ENCODE measurements at places on chromosomes 4 and X.

DNA sequence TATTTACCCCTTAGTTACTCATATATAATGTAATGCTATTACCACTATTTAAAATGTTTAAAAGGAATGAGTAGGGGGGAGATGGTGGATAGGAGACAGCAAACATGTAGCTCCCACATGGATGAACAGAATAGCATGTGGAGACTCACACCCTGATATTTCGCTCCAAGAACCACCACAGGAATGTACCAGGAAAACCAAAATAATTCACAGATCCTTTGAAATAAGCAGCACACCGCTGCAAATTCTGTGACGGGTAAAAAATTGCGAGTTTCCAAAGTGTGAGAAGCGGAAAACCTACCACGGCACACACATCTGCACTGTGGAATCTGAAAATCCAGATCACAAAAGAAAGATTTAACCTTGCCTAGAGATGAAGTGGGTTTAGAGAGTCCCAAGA, 428.2 kb downstream of the TLL1 start:
- DNase-seq: no peak

DNA sequence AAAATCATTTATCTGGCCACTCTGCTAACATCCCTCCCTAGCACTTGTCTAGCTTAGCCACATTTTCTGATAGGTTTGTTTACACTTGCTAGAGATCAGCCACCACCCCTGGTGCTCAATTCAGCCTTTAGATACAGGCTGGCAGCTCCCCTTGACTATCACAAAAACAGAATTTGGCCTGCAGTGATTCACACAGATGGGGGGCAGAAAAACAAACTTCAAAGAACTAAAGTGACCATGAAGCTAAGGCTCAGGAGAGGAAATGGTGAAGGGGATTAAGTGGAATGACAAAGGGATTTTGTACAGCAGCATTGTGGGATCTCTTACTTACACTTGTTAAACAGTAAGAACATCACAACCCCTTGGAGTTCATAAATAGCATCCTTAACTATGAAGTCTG, 1718.0 kb upstream of the PCDH7 start:
- DNase-seq: no peak

GRCh38 chr4:1406394-1406980, at the start of gene NKX1-1:
Gene NKX1-1 (minus strand): TSS chr4:1406442. CDS start chr4:1406442, 0 bp downstream.
- DNase-seq: no peak

DNA sequence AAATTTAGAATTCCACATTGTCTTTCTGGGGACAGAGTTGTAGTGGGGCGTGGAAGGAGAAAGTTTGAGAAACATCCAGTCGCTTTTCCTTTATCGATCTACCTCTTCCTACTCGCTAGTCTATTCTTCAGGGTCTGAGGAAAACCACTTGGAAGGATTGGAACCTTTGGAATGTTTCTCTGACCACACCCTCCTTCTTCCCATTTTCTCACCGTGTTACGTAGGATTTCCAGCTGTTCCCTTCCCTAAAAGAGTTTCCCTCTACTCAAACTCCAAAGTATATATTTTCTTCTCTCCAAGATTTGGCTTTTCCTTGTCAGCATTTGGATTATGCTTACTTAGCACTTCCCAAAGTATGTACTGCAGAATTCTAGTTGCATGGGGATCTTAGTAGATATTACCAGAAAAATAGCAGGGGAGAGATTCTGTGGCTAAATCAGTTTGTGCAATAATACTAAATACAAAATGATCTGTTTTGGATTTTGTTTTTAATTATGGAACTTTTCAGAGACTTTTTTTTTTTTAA, 4.9 kb downstream of the ENPEP start:
- DNase-seq: no peak

- DNase-seq: peak; percentile 92
Observed at GRCh38 chr4:1683736-1684505, at the start of gene FAM53A. Gene FAM53A (minus strand): TSS chr4:1684313. CDS start chr4:1668741, 15,572 bp downstream.

- no peak for DNase-seq
Observed at GRCh38 chrX:86195343-86195742, 47.1 kb downstream of the DACH2 start.

- DNase-seq: no peak
Observed at GRCh38 chrX:40446921-40447320, 133.8 kb upstream of the ATP6AP2 start.

GRCh38 chr4:1465173-1466033, 59.2 kb upstream of the NKX1-1 start:
- DNase-seq: no peak

DNA sequence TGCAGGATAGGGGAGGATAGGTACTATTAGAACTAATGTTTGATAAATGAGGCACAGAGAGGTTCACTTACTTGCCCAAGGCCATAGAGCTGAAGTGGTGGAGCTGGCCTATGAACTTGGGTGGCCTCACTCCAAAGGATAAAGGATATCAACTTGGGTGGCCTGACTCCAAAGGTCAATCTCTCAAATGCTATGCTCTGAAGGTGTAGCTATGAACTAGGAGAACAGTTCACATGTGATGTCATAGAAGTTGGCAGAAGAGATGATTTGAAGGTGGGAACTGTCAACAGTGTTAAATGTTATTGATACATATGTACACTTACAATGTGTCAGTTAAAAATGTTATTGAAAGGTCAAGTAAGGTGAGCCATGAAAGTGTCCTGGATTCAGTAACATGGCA, 6.2 kb upstream of the CHST7 start:
- no peak for DNase-seq

GRCh38 chrX:72394518-72395170, 88.9 kb upstream of the CITED1 start:
- DNase-seq: no peak

DNA sequence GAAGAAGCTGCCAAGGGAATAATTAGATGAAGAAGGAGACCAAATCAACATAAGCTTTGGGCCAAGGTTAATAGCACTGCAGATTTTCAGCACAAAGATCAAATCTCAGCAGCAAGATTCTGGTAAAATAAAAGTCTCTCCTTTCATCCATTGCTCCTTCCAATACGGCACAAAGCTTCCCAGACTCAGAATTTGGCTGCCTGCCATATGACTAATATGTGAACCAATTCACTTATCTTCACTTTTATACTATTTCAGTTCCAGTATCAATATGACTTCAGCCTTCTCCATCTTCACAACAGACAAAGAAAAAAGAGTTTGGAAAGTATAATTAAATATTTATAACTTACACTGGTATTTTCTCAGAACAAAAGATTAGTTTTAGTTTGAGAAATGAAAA, 978.3 kb upstream of the GRID2 start:
- DNase-seq: no peak

GRCh38 chr4:100130964-100131363, 59.3 kb downstream of the DDIT4L start:
- DNase-seq: no peak

DNA sequence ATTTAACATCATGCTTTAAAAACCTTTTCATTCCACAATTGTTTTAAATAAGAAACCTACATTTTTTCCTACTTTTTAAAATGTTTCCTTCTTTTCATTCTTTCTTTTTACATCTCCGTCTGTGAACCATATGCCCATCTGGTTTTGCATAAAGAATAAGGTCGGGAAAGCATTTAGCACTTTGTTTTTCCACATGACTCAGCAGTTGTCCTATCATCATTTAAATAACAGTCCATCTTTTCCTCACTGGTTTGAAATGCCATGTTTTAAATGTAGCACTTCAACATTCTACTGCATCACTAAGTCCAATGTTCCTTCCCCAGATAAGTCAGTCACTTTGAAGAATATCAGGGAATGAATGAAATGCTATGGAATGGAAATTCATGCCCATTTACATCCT, 128.4 kb downstream of the SH3RF1 start:
- DNase-seq: no peak

DNA sequence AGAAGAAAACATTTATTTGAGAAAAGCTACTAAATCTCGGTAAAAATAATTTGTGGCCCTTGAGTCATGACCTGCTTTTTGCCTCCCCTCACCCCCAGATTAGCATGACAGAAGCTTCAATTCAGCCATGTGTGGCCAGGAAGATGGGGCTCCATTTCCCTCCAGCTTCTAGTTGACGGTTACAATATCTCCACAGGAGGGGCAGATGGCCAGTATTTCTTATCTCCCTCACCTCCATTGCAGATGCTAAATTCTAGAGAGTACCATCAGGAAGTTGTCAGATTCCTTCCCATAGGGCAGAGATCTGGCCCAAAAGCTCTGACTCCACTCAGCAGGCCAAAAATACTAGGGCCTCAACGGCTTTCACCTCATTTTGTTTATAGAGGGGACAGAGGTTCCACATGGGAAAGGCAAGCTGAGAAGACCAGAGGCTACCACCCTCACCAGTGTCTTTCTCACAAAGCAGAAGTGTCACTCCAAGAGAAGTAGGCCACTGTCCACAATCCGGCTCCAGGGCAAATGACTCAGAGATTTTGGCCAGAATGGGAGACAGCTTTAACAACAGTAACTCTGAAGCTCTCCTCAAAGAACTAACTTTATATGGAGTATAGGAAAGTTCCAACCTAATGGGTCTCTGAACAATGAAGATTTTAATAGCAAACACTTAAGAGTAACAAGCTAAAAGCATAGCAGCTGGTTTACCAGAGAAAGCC, 108.3 kb downstream of the TBC1D19 start:
- DNase-seq: no peak

DNA sequence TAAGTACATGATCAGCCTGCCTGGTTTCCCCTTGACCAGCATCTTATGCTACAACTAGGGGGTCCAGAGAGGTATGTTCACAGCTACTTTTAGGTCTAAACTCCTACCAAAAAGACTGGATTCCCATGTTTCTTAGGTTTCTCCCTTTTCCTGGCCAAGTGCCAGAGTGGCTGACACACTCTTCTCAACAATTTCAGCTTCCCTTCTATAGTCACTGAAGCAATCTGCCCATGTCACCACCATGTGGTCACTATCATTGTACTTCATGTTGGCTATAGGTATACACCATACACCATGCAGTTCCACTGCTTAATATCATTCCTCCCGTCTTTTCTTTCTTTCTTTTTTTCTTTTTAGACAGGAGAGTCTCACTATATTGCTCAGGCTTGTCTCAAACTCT, 66.9 kb downstream of the KLHL13 start:
- no peak for DNase-seq

GRCh38 chr4:87058356-87059073, 123.7 kb downstream of the AFF1 start:
- peak; percentile 72 for DNase-seq

- DNase-seq: no peak
Observed at GRCh38 chr4:99986792-99987191, 36.7 kb upstream of the H2AZ1 start.

GRCh38 chr4:94610145-94610544, 147.6 kb upstream of the BMPR1B start:
- no peak for DNase-seq

GRCh38 chrX:867502-867901, 236.9 kb downstream of the SHOX start:
- no peak for DNase-seq

- DNase-seq: no peak
Observed at GRCh38 chr4:130034876-130035275, 938.9 kb downstream of the C4orf33 start.

DNA sequence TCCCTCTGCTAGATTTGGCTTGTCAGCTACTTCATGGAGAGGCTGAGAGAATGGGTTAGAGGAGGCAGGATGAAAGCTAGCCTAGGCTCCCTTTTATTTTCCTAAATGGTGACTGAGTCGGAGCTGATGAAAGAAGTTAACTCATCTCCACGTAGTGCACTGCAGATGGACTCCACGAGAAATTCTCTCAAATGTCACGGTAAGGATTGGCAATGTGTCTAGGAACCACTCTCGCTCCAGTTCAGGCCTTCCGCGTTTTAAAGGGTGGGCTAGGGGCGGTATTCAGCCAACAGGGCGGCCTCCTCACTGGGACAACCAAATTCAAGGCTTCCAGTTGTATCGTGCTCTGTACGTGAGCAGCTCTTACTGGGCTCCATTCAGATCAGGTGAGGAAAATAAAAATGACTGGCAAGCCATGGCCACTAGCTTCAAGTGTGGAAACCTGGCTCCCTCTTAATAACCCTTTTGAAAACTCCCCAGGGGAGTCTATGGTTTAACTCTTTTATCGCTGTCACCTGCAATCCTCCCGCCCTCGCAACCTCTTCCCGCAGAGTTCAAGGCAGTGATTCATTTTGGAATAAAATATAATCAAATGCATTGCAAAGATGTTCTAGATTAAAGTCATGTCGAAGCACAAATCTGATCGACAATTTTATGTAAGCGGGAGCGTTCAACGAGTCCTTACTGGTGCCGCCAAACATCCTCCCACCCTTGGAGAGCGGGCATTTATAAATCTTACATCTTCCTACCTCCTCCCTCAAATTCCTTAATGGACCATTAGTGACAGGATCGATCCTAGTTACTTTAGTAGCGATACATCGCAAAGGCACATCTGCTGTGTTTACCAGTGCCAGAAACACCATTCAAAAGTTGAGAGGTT, 1.2 kb downstream of the SPOCK3 start:
- no peak for DNase-seq

GRCh38 chr4:185134307-185134869, 8.7 kb upstream of the SLC25A4 start:
- DNase-seq: no peak

DNA sequence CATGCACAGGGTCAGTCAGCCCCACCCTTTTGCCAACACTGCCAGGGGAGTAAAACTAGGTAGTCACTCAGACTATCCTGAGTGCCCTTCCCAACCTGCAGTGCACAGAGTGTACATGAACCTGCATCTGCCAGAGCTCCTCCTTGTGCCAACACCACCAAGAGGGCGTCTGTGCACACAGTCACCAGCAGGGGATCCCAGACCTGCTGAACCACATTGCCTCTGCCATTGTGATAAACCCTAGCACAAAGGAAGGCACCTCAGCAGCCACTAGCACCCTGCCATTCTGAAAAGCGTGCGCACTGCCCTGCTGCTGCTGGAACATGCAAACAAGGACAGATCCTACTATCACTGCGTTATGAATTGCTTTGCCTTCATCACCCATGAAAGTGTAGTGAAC, 247.8 kb upstream of the POU3F4 start:
- DNase-seq: no peak

- DNase-seq: no peak
Observed at GRCh38 chr4:108829966-108830492, 67.2 kb upstream of the ETNPPL start.

DNA sequence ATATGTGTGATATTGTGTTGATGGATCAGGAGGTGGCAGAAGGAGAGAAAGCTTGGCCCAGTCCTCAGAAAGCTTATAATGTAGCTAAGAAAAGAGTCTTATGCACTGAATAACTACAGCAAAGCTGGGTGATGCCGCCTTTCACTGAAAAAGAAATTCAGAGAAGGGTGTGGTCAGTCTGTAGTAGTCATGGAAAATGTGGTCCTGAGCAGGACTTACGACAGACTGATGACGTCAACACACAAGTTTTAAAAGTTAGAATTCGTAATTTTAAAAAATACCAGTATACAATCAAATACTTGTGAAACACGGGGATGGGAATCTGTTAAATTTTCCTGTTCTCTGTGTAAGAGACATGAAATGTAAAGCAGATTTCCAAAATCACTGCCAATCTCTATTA, 87.0 kb upstream of the RAPGEF2 start:
- no peak for DNase-seq

DNA sequence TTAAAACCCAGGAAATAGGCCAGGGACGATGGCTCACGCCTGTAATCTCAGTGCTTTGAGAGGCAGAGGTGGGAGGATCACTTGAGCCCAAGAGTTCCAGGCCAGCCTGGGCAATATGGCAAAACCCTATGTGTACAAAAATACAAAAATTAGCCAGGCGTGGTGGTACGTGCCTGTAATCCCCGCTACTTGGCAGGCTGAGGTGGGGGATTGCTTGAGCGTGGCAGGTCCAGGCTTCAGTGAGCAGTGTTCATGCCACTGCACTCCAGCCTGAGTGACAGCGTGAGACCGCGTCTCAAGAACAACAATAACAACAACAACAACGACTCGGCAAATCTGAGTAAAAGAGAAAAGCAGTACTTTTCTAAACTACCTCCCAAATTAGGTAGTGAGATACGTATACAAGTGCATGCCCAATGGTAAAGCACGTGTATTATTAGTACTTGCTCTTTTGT, 13.0 kb upstream of the NDUFC1 start:
- no peak for DNase-seq
